ENCODE measurements at places on chromosomes 11 and 22.

DNA sequence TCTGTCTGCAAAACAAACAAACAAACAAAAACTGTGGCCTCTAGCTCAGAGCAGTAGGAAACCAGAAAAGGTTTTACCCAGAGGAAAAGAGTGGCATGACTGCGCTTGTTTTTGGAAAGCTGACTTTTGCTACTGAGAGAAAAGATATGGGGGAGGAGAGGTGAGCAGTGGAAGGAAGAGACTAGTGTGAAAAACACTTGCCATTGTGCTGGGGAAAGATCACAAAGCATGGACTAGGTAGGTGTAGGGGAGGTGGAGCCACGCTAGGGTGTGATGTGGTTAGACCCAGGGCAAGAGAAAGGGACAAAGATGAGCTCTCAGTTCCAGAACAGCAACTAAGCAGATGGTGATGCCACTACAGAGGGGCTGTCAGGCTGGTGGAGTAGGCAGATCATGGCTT lies 319.2 kb downstream of the LARGE1 start:
- DNase-seq = no peak

GRCh38 chr11:128201009-128201408 lies 386.3 kb downstream of the ETS1 start:
- DNase-seq = no peak

DNA sequence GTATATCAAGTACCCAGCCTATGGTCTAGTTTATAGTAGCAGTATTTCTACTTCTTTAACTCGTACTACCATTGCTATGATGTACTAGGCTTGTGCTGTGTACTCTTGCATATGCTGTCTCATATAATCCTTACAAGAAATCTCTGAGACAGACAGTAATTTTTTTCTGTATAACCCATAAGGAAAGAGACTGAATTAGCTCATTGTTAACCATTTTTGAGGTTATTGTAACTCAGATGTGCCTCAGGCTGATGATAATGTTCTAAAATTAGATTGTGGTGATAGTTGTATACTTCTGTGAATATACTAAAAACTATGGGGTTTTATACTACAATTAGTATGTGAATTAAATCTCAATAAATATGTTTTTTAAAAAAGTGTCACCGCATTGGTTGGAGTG lies 112.2 kb upstream of the RRM1 start:
- DNase-seq = no peak

DNA sequence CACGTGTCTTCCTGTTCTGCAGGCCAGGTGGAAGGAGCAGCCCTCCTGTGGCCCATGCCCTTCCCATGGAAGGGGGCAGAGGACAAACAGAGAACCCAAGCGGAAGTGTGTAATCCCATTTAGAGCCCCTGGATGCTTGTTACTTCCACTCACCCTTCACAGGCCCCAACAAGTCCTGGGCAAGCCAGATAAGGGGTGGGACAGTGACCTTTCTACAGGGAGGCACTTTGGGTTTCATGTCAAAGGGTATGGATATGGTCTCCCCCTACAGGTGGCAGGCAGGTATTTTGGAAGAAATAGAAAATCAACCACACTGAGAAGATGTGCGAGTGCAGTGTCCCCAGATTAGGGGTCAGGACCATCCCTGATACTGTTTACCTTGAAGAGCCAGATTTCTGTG lies 11.4 kb downstream of the MPEG1 start:
- no peak for DNase-seq

DNA sequence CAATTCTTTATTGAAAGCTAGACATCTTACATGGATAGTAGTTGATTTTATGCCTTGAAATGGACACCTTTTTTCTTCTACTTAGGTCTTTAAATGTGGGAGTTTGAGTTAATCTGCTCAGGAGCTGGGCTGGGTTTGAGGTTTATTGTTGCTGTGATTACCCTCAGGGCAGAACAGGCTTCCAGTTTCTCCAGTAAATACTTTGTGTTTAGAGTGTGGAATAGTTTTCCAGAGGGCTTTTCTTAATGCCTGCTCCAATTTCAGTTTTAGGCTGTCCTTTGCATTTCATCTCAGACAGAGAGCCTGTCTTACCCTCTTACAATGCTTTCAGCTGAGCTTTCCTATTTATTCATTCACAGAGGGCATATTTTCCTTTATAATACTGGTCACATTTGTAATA lies 69.9 kb upstream of the ADORA2A start:
- DNase-seq = no peak

DNA sequence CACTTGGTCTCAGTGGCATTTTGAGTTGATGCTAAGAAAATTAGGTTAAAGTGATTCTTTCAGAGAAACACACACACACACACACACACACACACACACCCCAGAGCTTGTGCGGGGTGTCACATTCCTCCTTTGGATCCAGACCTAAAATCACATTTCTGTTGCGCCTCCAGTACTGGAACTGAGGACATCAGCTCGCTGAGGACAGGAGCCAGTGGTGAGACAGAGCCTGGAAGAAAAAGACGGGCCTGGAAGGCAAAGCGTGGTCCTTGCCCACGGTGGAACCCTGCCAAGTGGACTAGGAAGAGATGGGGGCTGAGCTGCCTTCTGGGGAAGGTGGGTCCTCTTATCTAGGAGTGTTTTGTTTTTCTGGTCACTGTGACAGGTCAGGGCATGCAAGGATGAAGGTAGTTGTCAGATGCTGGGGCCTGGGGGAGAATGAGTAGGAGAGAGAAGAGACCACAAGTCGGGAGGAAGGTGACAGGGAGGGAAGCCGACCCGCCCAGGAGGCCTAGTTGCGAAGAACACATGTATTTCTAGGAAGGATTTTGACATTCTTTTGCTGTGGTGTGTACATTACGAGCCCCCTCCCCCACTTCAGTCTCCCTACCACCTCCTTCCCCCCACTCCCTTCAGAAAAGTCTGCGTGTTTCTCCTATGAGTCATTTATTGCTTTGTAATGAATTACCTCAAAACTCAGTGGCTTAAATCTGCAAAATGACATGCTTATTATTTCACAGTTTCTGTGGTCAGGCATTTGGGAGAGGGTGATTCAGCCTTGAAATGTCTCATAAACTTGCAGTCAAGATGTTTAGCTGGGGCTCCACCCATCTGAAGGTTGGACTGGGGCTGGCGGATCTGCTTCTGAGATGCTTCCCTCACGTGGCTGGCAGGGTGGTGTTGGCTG lies 4.8 kb upstream of the ELFN2 start:
- no peak for DNase-seq

- DNase-seq = no peak
Measured at GRCh38 chr22:23180893-23181720, 798 bp downstream of the BCR start.

DNA sequence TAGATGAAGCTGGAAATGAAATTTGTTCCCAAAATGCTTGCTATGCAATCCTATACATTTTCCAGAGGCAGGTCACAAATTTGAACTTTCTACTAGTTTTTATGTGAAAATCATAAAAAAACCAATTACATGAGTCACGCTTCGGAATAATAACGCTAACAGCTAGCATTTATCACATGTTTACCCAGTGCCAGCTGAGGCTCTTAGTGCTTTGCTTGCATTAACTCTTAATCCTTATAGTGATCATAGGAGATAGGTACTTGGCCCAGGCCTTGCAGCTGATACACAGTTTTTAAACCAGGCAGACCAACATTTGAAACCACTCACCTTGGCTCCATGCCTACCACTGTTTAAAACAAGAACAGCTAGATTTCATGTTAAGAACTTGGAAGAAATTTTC lies 131.8 kb upstream of the RAG2 start:
- no peak for DNase-seq

- no peak for DNase-seq
Measured at GRCh38 chr11:110797453-110797852, 85.2 kb upstream of the ARHGAP20 start.

GRCh38 chr11:102940714-102941588 lies 14.6 kb downstream of the MMP13 start:
- DNase-seq = peak; percentile 2

GRCh38 chr11:17024924-17025323 lies 10.7 kb upstream of the PLEKHA7 start:
- DNase-seq = no peak

DNA sequence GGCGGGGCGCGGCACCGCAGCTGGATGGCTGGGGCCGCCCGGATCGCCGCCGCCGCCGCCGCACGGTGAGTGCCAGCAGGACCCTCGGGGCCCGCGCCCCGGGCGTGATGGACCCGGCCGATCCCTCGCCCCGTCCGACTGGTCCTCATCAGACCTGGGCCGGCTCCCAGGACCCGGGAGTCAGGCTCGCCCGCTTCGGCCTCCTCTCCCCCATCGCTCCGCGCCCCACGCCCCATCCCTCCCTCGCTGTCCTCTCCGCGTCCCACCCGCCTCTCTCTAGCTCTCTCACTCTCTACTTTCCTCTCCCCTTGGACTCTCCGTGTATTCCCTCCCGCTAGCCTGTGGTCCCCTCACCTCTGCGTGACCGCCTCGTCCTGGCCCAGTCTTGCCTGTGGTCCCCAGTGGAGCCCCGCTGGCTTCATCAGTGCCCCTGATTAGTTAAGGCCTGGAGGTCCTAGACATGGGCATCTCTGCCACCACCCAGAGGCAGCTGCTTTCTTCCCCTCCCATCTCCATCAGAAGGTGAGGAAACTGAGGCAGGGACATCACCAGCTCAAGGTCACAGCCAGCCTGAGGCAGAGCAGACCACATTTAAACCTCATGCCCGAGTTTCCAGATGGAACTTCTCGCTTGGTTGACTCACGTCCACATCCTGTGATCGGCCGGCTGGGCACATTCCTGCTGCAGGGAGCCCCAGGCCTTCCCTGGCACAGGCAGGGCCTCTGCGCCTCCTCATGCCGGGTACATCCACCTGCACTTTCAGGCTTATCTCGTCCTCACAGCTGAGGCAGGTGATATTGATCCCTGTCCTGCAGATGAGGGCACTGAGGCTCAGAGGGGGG lies 429 bp downstream of the SLC39A13 start:
- no peak for DNase-seq

- no peak for DNase-seq
Measured at GRCh38 chr22:45265535-45265934, 19.2 kb upstream of the UPK3A start.

- no peak for DNase-seq
Measured at GRCh38 chr11:1879342-1879940, 12.3 kb downstream of the PRR33 start.

- no peak for DNase-seq
Measured at GRCh38 chr11:44607987-44608386, 42.5 kb downstream of the CD82 start.

- DNase-seq = no peak
Measured at GRCh38 chr11:9397746-9398680, 13.6 kb downstream of the IPO7 start.

DNA sequence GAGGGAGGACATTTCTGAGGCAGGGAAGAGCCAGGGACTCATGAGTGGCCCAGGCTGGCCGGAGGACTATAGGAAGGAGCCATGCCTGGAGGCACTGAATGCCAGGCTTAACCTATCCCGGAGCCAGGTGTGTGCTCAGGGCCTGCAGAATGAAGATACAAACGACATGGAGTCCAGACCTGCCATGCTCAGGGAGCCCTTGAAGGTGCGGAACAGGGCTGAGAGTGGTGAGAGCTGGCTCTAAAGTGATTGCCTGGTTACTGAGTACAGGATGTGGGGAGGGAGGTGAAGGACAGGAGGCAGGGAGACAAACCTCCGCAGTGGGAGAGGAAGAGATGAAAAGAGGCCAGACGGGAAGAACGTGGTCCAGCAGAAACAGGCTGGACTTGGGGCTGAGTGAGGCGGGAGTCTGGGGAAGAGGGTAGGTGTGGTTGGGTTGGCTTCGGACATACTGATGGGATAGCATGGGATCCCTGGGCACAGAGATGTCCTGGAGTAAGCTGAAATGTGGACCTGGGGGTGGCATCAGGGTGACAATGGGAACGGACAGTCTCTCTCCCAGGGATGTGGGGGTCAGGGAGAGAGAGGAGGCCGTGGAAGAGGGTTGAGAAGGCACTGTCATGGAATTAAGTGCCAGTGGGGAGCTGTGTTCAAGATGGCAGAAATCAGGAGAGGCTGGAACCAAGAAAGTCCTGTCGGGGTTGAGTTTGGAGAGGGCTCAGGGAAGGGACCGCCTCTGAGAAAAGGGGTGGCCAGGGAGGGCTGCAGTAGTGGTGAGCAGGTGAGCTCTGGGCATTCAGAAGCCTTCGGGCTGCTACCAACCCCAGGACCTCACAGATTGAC lies 1.5 kb upstream of the ANKRD13D start:
- no peak for DNase-seq

- no peak for DNase-seq
Measured at GRCh38 chr11:87775036-87775435, 400.2 kb downstream of the RAB38 start.

- DNase-seq = no peak
Measured at GRCh38 chr11:96942855-96943254, 553.0 kb downstream of the JRKL start.

DNA sequence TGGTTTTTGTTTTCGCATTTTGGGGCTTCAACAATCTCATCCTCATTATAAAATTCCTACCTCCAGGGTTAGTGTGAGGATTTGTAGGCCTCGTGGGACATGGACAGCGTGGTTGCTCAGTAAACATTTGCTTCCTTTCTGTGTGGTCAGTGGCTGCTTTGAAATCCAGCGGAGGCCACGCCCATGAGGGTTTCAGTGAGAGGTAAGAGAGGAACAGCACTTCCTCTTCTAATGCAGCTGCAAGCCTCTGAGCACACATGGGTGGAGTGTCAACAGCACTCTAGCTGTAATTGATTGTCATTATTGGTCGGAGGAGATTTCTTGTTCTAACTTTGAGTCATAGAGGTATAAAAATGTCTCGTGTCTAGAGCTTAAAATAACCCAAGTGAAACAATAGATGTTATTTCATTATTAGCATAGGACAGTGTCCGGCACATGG lies 6.0 kb upstream of the ARHGAP42 start:
- no peak for DNase-seq

- no peak for DNase-seq
Measured at GRCh38 chr11:94305146-94305545, 766 bp downstream of the IZUMO1R start.

- peak; percentile 83 for DNase-seq
Measured at GRCh38 chr11:66694732-66695207, 17.1 kb upstream of the RBM4B start.

DNA sequence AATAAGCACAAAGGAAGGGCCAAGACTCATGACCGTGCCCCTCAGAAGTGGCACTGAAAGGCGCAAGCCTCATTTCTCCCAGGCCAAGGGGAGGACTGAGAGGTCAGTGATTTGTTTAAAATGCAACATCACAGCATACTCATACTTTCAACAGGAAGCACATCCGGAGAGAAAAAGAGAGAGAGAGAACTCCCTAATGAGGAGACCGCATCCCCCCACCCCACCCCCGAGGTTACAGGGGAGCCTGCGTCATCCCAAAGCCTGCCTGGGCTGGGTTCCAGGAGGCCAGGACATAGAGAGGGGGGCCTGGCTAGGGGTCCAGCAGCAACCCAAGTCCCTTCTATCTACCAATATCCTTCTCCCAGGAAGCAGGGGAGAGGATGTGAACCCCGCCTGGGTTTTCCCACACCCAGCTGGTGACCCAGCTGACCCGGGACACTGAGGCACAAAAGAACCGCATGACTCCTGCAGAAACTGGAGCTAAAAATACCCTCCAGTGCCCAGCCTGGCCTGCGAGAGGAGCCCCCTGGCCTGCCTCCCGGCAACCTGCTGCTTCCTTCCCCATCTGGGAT lies 3.8 kb downstream of the CSNK1E start:
- DNase-seq = no peak
